ENCODE measurements at places on chromosomes 7 and 10.

GRCh38 chr10:73922007-73922863, 11.3 kb downstream of the PLAU start:
- DNase-seq: peak; percentile 64

- no peak for DNase-seq
Observed at GRCh38 chr7:7720193-7720592, 1.8 kb upstream of the RPA3 start.

- no peak for DNase-seq
Observed at GRCh38 chr7:159013181-159013690, 131.4 kb downstream of the VIPR2 start.

DNA sequence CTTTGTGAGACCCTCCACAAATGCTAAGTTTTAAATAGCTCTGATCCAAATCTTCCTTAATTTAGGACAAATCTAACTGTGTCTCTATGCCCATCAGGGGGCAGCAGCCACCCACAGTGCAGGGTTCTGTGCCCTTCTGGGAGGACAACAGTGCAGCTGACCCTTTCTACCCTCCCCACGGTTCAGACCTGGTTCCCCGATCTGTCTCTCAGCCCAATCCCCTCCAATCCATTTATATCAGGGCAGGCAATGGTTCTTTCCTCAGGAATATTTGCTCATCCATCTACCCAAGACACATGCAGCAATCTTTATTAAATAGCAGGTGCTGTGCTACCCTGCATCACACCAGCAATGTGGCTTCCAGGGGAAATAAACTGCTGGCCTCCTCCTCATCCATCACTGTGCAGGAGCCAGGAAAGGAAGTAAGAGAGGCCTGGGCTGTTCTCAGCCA, 4.0 kb upstream of the RBM28 start:
- peak; percentile 23 for DNase-seq

- DNase-seq: peak; percentile 38
Observed at GRCh38 chr10:79266543-79267312, 80.5 kb upstream of the PPIF start.

DNA sequence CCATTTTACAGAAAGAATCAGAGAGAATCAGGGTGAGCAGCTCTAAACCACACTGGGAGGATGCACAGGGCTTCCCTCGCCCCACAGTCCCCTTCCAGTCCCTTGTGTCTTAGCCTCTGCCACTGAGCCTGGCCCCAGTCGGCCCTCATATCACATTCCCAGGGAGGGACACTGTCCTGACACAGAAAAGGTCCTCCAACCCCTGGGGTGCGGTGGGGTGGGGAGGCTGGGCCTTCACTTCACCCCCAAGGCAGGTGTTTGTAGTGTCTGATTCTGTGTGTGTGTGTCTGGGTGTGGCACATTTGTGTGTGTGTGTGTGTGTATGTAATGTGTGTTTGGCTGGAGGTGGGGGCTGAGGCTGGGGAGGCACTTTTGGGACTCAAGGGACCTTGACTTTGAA, 1.8 kb upstream of the KCP start:
- no peak for DNase-seq

DNA sequence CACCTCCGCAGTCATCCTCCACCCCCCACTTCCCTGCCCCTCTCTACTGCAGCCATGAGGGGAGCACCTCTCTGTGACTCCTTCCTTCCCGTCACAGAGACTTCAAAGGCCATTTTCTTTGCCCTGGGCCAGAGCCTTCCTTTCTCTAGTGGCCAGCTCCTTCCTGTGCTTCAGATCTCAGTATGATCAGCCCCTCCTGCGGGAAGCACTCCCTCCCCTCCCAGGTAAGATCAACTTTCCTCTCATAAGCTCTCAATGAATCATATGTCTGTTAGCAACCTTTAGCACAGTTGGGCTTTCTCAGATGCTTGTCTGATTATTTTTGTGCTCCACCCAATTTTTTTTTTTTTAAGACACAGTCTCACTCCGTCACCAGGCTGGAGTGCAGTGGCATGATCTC, 241.0 kb upstream of the PRSS1 start:
- DNase-seq: peak; percentile 39

- no peak for DNase-seq
Observed at GRCh38 chr7:144027070-144027469, 21.7 kb upstream of the OR2A5 start.

DNA sequence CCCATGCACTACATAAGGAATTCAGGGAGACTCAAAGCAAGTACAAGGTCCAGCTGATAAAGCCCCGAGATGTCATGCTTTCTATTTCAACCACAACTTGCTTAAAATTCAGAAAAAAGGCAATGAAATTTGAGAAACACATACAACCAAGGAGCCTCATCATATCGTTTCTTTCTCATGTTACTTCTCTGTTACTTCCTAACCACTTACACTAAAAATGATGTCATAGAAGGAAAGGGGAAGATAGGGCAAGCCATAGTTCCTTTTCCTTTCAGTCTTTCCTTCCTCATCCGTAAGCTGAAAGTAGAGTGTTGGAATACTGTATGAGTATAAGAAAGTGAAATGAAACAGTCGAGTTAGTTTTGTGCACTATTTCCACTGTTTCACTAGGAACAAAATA, 27.9 kb upstream of the CDK14 start:
- peak; percentile 1 for DNase-seq

DNA sequence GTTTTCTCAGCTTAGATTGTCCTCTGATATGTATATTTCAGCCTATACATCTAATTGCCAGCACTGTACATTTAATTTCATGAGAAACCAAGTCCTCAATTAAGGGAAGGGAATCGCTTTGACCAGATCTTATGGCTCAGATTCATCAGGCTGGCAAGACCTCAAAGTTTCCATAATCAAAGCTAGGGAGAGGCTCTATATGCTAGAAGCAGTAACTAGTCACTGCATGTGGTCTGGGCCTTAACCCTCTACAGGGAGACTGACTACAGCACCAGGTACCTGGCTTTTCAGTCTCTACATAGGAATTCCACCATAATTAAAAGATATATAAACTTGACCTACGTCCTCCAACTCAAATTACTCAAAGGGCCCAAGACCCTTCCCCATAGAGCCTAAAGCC, 97.4 kb upstream of the JAZF1 start:
- no peak for DNase-seq

DNA sequence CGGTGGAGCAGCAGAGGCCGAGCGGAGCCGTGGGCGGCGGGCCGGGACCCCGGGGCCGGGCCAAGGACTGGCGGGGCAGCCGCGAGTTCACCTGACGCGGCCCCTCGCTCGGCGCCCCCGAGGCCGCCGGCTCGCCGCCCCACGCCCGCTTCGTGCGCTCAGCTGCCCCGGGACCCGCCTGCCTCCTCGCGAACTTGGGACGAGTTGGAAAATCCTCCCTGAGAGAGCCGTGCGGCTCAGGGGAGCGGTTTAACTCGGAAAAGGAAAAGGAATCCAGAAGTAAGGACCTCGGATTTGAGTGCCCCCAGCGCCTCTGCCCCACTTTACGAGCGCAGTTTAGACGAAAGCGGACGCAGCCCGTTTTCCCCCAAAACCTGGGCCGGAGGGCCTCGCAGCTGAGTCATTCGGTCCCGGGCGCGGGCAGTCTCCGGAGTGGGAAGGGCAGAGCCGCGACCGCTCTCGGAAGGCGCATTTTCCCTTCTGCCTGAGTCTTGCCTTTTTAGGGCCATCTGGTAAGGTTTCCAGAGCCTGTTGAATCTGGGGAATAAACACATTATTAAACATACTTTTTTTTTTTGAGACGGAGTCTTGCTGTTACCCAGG, 744 bp downstream of the CREM start:
- DNase-seq: peak; percentile 46

GRCh38 chr7:52283335-52283734, 752.1 kb upstream of the POM121L12 start:
- DNase-seq: no peak

DNA sequence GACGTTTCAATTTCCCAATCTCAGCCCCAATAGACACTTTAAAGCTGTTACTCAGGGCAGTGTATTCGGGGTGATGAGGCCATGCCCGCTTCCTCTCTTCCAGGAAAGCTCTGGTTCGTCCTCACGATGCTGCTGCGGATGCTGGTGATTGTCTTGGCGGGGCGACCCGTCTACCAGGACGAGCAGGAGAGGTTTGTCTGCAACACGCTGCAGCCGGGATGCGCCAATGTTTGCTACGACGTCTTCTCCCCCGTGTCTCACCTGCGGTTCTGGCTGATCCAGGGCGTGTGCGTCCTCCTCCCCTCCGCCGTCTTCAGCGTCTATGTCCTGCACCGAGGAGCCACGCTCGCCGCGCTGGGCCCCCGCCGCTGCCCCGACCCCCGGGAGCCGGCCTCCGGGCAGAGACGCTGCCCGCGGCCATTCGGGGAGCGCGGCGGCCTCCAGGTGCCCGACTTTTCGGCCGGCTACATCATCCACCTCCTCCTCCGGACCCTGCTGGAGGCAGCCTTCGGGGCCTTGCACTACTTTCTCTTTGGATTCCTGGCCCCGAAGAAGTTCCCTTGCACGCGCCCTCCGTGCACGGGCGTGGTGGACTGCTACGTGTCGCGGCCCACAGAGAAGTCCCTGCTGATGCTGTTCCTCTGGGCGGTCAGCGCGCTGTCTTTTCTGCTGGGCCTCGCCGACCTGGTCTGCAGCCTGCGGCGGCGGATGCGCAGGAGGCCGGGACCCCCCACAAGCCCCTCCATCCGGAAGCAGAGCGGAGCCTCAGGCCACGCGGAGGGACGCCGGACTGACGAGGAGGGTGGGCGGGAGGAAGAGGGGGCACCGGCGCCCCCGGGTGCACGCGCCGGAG, 2.6 kb downstream of the GJD4 start:
- DNase-seq: no peak

- DNase-seq: no peak
Observed at GRCh38 chr10:97383159-97383558, 18.0 kb downstream of the RRP12 start.

DNA sequence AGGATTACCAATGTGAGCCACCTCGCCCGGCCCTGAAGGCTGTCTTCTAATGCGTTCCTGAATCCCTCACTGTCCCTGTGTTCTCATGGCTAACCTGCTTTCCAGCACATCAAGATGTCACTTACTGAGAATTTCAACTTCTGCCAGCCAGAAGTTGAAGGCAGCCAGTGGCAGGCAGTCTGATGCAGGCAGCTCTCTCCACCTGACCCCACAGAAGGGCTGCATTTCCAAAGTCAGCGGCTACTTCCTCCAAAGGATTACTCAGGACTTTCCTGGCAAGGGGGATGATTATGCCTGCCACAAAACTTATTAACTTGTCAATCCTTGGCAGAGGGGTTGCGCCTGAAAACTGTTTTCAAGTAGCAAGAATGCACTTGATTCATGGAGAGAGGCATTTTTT, 1219.4 kb downstream of the TYW1 start:
- no peak for DNase-seq
